Left ventricle myocardium inferior (tissue), 1 donor: ENCODE measurements at places on chromosomes 7 and 10. TPM values are rescaled to one million over a fixed set of nuclear protein-coding genes. Genes with fewer than 3 reads are reported as not detected.

Gene FAM221A
- total RNA-seq, result 2.9 TPM

Gene CCDC126
- total RNA-seq, result 8.9 TPM

GRCh38 chr7:158329014-158329610 is 258.5 kb downstream of the PTPRN2 start:
- H3K27me3 ChIP-seq, result peaks cover 44% of the 10 kb centered on the region
- H3K27ac ChIP-seq, result no peak overlapping the region

- H3K27me3 ChIP-seq, result no peaks in the 10 kb centered on the region
- no peak for DNase-seq
- peaks cover 14% of the 10 kb centered on the region for H3K4me1 ChIP-seq
Observed at GRCh38 chr10:103548006-103548405, 54.5 kb downstream of the NEURL1 start.

- H3K27ac ChIP-seq, result no peak overlapping the region
- DNase-seq, result no peak
- no peak overlapping the region for H3K4me3 ChIP-seq
- no peaks in the 10 kb centered on the region for H3K4me1 ChIP-seq
- H3K36me3 ChIP-seq, result no peaks in the 10 kb centered on the region
Observed at GRCh38 chr10:58319599-58319998, 15.2 kb upstream of the UBE2D1 start.

DNA sequence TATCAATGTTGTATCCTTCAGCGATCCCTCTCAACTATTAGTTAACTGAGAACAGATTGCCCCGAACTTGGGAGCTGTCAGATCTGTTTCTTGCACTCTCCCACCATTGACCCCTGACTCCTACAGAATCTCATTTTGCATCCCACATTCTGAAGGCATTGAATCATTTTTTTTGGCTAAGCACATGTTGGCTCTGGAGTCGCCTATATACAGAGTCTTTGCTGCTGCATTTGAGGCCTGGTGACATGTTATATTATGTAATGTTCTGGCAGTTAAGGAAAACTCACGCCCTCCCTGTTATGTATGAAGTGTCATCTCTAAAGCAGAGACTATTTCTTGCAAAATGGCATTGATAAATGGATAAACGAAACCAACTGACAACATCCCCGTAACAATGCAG is 159.2 kb upstream of the ITGB1 start:
- peaks cover 35% of the 10 kb centered on the region for H3K4me1 ChIP-seq
- no peak for DNase-seq
- no peak overlapping the region for H3K4me3 ChIP-seq
- no peaks in the 10 kb centered on the region for H3K27me3 ChIP-seq
- H3K36me3 ChIP-seq, result no peaks in the 10 kb centered on the region

DNA sequence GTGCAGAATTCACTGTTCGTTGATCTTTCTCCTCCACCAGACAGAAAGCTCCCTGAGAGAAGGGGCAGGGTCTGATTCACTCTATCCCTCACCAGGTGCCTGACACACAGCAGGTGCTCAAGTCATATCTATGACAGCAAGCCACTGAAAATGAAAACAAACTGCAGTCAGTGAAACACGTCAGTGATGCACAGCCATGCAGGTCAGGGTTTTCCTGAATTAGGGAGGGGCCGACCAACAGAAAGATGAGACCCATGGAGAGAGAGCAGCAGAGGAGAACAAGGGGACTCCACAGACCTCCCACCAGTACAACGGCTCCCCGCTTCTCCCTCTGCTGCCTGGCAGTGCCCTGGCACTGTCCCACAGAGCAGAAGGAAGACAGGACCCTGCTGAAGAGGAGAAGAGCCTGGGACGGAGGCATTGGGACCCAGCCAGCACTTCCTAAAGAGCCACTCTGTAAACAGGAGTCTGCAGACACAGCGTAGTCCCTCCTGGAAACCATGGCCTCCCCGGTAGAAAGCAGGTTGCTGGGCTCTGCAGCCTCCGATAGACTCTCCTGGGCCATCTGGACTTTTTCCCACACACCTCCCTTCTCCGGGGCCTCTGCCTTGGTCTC is 50.3 kb downstream of the FAM53B start:
- H3K4me1 ChIP-seq, result peaks cover 98% of the 10 kb centered on the region
- DNase-seq, result no peak
- H3K36me3 ChIP-seq, result peaks cover 35% of the 10 kb centered on the region
- H3K27me3 ChIP-seq, result no peaks in the 10 kb centered on the region

DNA sequence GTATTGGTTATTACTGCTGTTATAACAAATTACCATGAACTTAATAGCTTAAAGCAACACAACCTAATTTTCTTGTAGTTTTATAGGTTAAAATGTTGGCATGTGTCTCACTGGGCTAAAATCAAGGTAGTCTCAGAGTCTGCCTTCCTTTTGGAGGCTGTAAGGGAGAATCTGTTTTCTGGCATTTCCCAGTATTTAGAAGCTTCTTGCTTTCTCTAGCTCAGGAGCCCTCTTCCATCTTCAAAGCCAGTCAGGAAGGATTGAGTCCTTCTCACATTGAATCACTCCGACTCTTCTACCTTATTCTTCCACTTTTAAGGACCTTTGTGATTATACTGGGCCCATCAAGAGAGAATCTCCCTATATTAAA is 156.2 kb downstream of the MBL2 start:
- DNase-seq, result no peak
- H3K27me3 ChIP-seq, result no peaks in the 10 kb centered on the region
- H3K36me3 ChIP-seq, result no peaks in the 10 kb centered on the region
- H3K4me1 ChIP-seq, result no peaks in the 10 kb centered on the region
